ENCODE measurements at places on chromosomes 1 and 21.

- DNase-seq, result no peak
These were observed 16.6 kb upstream of the LGALS8 start for GRCh38 chr1:236507022-236507700.

GRCh38 chr1:232599178-232600041 lies 30.5 kb downstream of the SIPA1L2 start:
- no peak for DNase-seq

DNA sequence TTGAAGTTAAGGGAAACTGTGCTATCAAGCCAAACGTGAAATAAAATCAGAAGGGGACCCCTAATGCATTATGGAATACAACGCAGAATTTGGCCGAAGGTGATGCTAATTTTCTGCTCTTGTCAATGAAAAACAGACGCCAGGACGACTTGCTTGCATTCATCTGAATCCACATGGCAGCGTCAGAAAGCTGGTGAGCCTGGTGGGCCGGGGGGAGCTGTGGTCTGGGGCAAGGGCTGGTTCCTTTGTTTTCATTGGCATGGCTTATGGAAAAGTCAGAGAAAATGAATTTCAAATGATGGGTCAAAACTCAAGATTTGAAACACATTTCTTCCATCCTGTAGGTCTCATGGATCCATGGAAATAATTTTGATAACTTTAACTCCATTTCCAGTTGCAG lies 86.4 kb upstream of the RUNX1 start:
- no peak for DNase-seq

GRCh38 chr1:241396747-241397681 lies 40.0 kb upstream of the RGS7 start:
- DNase-seq, result no peak

DNA sequence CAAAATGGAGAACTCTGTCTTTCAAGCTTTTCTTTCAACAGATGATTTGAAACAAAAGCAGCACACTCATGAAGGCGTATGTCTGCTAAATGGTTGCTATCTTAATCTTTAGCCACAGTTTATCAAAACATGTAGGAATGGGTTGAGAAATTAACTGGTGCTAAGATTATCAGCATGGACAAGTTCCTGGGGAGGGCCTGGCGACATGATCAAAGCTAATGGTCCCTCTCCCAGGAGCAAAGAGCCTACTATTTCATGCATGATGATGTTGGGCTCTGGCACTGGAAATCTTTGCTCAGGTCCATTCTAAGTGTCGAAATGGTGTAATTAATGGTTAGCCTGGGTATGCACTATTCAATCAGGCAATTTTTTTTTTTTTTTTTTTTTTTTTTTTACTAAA lies 91.7 kb downstream of the SLC45A1 start:
- DNase-seq, result no peak

DNA sequence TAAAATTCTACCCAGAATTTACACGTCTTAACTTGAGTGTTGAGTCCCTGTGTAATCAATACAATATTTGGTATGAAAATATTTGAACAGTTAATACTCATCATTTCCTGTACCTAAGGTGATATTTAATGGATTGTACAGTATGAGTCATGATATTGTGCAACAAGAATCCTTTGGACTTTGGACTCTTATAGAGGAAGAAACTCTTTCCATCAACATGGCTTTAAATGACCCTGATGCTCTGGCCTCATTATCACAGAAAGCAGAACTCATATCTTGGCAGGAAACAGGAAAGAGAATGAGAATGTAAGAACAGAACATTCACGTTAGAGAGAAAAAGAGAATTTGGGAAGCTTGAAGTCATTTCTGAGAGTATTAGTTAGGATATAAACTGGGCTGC lies 168.8 kb upstream of the B3GALT2 start:
- DNase-seq, result no peak

- DNase-seq, result no peak
These were observed 29.4 kb upstream of the TMPRSS2 start for GRCh38 chr21:41537356-41537755.

GRCh38 chr1:112402682-112403643 lies 6.9 kb downstream of the CTTNBP2NL start:
- no peak for DNase-seq

- DNase-seq, result no peak
These were observed 79.3 kb upstream of the DIRAS3 start for GRCh38 chr1:68129536-68130250.

- DNase-seq, result no peak
These were observed 163.7 kb downstream of the HS2ST1 start for GRCh38 chr1:87077959-87078639.

- DNase-seq, result no peak
These were observed 52.3 kb upstream of the MRPS6 start for GRCh38 chr21:34020983-34021553.

GRCh38 chr1:2535455-2535854 lies 5.4 kb upstream of the HES5 start:
- no peak for DNase-seq

DNA sequence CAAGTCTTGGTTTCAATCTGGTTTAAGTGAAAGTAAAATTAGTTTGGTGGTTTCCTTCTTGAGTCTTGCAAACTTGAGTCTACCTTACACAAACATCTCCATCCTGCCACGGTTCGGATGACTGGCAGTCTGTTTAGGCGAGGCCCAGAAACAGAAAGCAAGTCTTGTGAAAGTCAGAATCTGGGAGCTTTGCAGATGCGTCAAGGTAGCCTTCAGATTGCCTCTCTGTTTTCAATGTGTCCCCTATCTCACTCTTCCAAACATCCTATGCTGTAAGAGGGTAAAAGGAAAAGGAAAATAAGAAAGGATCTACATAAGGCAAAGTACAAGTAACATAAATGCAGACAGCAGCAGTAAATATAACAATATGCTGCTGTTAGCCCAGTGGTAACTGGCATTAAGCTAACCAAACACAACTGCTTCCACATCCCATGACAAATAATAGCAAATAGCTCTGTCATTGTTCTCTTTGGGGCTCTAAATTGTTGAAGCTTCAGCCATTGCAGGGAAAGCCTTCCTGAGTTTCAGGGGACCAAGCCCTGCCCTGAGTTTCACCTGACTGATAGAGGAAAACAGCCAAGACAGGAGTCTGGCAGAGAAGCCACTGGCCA lies 26.2 kb upstream of the C1orf105 start:
- peak; percentile 30 for DNase-seq

DNA sequence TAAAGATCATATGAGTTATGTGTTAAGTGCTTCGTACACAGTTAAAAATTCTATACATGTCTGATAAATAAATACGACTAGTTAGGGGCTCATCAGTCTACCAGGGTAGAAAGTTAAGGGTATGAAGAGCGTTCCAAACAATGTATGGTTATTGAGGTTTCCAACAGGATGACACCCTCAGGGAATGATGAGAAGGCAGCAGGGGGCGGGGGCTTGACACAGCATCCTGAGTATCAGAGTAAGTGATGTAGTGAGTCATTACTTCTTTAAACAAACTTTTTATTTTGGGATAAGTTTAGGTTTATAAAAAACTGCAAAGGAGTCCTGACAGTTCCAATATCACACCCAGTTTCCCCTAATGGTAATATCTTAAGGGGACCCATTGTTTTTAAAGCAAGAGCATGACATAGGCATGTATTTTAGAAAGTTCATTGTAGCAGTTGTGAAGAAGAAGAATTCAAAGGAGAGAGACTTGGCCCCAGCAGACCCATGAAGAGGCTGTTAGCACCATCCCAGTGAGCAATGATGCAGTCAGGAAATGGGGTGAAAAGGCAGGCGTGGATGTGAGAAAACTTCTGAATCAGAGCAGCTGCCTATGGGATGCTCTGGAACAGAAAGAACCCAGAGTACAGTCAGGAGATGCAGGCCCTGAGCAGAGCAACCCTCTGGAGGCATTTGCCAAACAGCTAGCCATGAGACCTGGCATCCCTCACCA lies 15.0 kb upstream of the PSMB2 start:
- no peak for DNase-seq

GRCh38 chr1:20932437-20932977 lies 145.4 kb upstream of the HP1BP3 start:
- peak; percentile 5 for DNase-seq

All from activated T-helper 1 cell treated with anti-CD3 and anti-CD28 coated beads, Interleukin-2, amount 50 U/mL, for 16 hours (primary cell).